Activated naive CD4-positive, alpha-beta T cell treated with anti-CD3 and anti-CD28 coated beads, Interleukin-2, amount 50 U/mL, for 72 hours (primary cell): ENCODE measurements at places on chromosomes 5 and 9.

DNA sequence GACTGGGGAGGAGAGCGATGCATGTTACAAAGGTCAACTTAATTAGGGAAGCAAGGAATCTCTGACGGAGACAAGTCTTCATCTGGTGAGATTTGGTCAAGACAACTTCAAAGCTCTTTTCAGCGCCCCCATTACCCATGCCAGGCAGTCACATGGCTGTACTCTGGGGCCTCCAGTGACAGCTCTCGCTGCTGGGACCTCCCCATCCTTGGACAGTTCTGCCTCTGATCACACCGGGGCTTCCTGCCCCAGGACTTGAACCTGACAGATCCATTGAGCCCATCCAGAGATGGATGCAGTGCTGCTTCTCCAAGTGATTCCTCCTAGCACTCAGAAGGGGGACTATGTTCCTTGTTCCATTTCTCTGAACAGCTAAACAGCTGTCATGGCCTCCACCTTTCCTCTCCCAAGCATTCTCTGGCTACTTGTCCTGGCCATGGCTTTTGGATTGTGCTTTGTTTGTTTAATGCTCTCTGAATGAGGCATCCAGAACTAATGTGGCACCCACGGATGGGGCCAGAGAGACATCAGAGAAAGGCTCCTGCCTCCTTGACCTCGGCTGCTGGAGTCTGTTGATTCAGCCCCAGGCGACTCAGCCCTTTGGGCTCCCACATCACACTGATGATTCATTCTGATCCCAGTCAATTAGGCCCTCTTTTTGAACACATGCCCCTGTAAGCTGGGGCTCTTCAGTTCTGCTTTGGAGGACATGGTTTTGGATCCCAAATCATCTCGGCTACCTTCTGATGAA, 122.1 kb upstream of the ADAMTS16 start:
- no peak for DNase-seq

DNA sequence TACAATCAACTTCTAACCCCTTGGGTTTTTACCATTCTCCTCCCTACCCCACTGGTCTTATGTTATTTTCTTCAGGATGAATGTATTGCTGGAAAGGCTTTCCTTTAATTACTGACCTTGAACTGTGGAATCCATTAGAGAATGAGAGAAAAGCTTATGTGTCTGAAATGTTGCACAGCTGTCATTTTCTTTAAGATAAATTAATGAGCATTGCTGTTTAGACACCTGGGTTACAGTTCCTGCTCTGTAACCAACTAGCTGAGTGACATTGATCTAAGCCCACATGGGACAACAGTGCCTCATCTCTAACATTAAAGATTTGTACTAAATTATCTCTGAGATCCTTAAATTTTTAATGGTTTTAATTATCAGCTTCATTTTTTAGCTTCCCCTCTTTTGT, 507.0 kb downstream of the TAF11L14 start:
- no peak for DNase-seq

GRCh38 chr9:92737216-92737606, 27.4 kb downstream of the BICD2 start:
- no peak for DNase-seq

DNA sequence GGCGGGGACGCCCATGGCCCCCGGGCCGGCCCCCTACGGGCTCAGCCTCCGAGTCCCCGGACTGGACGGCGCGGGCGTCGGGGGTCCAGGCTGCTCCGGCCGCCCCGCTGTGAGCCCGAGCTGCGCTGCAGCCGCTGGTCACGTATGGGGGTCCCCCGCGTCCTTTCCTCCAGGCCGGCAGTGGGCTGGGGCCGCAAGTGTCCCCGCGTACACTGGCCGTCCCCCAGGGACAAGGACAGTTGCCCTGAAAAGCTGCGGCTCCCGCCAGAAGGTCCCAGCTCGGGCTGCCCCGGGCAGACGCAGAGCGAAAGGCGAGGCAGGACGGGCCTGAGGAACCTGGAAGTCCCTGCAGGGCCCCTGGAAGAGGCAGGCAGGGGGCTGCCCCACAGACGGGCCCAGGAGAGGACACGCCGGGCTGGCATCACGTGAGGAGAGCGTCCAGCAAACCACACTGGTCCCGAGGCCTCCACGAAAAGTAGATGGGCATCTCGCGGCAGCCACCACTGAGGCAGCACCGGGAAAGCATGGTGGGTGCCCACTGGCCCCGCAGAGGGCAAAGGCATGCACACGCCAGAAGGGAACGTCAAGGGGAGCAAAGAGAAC, 3.3 kb upstream of the NKD2 start:
- no peak for DNase-seq

GRCh38 chr5:39498278-39498952, 73.6 kb upstream of the DAB2 start:
- no peak for DNase-seq

- no peak for DNase-seq
Measured at GRCh38 chr5:7869474-7870136, 657 bp downstream of the MTRR start.

DNA sequence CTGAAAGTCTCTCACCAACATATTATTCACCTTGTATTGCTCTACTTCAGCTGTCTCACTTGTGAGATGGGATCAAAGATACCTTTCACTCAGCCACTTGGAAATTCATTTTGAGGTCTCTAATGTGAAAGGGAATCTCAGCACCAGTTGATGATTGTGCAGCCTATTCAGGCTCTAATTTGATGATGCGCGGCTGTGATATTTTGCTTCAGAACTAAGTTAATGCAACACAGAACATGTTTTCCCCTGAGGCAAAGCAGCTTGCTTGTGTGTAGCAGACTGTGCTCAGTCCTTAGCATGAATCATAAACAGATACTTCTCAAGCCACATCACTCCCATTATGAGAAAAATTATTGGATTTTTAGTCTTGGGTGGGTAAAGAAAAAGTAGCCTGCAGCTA, 378.8 kb downstream of the OSTF1 start:
- DNase-seq, result no peak

- DNase-seq, result no peak
Measured at GRCh38 chr9:27602142-27602861, 29.0 kb upstream of the C9orf72 start.

DNA sequence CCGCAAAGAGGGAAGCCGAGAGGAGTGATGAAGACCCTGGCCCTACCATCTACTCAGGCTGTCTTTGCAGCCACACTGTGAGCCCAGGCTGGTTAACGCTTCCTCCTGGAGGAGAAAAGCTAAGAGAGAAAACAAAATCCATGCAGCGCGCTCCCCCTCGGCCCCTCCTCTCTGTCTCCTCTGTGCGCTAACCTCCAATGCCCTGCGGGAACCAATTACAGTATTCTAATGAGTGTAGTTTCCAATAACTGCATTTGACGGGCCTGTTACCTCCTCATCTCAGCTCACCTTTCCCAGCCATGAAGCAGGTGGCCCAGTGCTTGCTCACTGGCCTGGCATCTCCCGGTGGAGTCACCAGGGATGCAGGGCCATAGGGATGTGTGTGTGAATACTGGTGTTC, 565.5 kb downstream of the EBF1 start:
- DNase-seq, result no peak

GRCh38 chr9:32251539-32251938, 132.9 kb upstream of the ACO1 start:
- DNase-seq, result no peak

DNA sequence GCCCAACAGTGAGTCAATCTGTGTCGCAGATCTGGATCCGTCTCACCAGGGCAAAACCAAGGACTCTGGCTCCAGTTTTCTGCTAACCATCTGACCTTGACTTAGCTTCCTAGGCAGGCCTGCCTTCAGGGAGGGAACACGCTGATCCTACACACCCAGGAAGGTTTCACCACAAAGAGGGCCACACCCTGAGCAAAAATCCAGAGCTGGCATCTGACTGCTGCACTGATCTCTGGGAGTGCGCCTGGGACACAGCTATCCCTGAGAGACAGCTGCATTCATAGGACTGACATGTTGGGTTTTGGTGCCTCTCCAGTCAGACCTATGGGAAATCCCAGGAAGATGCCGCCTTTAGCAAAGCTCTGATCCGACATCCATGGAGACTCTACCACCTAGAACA, 47.5 kb downstream of the CDK5RAP2 start:
- no peak for DNase-seq

DNA sequence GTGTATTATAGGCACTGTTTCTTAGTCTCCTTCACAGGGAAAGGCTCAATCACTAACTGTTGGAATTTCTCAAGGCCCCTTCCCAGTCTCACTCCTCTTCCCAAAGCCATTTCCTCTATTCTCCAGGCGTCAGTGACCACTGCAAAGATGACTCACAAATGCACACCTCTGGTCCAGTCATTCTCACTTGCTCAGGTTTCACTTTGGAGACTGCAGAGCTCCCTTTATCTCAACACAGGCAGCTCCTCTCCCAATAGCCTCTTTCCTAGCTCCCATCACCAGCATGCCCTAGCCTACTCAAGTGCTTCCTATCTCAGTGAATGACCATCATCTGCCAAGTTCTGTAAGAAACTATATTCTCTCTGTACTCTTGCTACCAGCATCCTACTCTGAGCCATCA, 323.6 kb downstream of the NTRK2 start:
- no peak for DNase-seq

DNA sequence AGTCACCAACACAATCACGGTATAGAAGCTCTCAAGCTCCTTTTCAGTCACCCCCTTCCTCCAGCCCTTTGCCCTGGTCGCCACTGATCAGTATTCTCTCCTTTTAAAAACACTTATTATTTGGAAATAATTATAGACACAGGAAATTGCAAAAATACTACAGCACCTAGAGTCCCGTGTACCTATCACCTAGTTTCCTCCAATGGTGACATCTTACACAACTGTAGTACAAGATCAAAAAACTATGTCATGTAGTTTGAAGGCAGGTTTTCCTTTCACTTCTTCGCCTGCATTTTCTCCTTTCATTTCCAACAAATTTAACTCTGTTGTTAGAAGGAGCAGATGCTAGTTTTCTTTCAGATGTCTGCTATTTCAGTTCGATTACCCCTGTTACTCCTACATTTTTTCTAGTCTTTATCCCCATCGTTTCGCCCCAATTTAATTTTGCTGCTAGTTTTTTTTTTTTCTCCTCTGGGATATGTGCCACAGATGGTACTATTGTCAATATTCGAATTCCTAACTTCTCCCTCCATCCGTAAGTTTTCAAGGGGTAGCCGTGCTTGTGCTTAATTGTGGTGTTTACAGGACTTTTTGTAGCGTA, 612 bp upstream of the ATG10 start:
- DNase-seq, result peak; percentile 9

DNA sequence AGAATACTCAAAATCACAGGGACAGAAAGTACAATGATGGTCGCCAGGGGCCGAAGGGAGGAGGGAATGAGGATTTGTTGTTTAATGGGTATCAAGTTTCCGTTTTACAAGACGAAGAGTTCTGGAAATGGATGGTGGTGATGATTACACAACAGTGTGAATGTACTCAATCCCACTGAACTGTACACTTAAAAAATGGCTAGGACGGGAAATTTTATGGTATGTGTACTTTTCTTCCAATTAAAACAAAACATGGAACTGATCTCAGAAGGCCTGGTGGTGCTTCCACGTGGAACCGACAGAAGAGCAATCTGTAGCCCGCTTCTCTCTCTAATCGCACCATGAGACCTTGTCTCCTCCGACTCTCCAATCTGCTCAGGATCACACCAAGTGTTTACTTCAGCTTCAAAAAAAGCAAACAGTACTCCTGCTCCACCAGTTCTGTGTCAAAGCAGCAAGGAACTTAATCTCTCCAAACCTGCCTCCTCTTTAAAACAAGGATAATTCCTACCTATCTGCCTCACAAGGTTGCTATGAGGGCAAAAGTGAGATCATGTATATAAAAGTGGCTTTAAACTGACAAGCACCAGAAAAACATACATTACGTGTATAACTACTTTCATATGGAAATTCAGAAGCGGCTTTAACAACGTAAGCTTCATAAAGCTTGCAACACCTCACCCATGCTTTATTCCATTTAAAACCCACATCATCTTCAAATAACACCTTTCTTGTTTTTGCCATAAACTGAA, 2.1 kb downstream of the ECPAS start:
- DNase-seq, result no peak

GRCh38 chr5:95644351-95645042, 2.1 kb upstream of the RFESD start:
- peak; percentile 38 for DNase-seq

DNA sequence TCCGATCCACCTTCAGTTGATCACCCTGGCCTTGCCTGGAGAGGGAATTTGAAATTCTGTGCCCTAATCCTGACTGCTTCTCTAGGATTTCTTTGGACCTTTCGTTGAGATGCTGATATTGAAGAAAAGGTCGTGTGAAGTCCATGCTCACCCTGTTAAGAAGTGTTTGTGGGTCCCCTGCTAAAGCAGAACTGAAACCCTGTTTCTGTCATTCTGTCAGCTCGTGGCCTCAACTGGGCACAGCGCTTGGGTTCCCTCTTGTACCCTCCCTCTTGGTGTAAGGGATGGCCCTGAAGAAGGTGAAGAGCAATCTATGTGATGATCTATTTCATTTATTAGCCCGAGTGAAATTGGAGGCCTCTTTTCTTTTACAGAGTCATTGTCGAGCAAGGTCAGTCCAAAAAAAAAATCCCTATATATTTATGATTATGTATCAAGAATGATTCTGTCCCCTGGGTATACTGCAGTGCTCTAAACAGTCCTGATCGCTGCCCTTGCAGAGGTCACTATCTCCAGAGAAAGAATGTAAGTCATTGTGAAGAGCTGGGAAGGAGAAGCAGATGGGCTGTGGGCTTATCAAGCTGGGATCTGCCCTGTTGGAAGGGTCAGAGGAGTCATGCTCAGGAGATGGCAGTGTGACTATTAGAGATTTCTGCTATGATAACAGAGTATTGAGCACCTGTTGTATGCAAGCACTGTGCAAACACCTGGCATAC, 56.1 kb downstream of the WWC1 start:
- no peak for DNase-seq

DNA sequence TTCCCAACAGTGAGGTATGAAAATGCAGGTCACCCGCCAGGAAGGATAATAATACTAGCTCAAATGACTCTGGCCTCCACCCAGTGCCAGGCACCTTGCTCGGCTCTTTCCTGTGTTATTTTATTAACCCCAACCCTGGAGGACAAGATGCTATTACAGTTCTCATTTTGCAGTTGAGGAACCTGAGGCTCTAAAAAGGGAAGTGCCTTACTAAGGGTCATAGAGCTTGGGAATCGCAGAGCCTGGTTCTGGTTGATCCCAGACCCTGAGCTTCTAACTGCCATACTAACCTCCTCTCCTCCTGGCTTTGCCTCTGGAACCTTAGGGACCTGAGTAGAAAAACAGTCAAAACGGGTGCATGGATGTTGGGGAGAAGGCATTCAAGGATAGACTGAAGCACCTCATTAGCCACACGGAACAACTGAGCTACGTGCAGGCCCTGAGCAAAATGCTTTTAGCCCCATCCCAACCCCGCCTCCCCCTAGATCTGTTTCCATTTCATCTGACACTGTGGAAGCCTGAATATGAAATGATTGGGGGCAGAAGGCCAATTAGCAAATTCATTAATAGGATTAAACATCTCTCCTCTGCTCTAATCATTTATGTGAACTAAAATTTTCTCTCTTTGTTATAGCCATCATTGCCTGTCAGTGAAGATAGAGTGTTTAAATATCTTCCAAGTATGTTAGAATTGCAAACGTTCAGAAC, 7.9 kb downstream of the KCNIP1 start:
- DNase-seq, result no peak

DNA sequence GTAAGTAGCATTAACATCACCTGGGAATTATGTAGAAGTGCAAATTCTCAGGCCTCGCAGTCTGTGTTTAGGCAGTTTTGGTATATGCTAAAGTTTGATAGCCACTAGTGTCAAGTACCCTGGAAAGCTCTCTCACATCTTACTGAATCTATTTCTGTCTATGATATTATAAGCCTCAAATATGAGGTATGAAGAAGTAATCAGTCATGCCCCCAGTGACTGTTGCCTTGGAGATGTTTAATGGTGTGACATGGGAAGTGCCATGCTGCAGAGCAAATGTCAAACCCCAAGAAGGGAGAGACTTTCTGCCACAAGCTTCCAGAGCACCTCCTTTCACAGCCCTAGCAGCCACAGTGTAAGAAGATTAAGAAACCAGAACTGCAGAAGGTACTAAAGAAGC, 9.8 kb upstream of the PDE8B start:
- DNase-seq, result no peak
